ENCODE measurements at places on chromosomes 16 and 17.

DNA sequence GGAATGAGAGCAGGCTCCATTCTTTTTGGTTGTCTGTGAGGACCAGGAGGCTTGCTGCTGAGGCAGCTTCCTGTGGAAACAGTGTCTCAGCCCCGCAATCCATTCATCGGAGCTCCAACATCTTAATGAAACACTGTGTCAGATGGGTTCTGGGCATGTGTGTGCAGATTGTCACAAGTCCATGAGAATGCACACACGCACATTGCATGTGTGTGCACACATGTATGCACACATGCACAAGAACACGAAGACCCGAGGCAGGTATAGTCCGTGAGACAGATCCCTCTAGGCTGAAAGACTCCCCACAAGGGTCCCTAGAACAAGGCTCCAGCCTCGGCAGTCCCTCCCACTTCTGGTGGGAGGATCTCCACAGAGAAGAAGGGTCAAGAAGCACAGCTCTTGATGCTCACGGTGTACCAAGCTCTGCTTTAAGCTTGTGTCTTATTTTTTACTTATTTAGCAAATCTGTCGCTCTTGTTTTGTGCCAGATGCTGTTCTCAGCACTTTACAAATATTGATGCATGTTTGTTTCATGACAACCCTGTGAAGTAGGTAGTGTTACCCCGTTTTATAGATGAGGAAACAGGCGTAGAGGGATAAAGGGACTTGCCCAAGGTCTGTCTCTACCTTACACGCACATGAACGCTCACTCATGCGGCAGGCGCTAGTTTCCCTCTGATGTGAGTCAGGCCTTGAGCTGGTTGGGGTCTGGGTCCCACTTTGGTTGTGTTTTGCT is 213.1 kb downstream of the SEC14L1 start:
- DNase-seq: no peak

DNA sequence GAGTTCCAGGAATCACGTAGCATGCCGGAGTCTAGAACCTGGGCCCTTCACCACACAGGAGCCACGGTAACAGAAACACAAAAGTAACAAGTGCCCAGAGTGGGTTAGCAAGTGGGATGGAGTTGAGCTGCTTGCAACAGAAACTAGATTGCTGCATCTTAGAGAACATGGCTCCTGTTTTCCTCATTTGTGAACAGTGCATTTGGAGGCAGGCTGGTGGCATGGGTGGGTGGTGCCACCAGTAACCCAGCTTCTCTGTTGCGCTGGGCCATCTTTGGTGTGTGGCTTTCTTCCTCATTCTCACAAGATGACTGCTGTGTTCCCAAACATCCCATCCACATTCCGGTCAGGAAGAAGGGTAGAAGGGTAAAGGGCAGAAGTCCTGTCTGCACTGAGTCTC is 95.5 kb downstream of the KATNIP start:
- DNase-seq: no peak

- DNase-seq: no peak
Measured at GRCh38 chr17:58273453-58274104, 7.2 kb downstream of the MPO start.

DNA sequence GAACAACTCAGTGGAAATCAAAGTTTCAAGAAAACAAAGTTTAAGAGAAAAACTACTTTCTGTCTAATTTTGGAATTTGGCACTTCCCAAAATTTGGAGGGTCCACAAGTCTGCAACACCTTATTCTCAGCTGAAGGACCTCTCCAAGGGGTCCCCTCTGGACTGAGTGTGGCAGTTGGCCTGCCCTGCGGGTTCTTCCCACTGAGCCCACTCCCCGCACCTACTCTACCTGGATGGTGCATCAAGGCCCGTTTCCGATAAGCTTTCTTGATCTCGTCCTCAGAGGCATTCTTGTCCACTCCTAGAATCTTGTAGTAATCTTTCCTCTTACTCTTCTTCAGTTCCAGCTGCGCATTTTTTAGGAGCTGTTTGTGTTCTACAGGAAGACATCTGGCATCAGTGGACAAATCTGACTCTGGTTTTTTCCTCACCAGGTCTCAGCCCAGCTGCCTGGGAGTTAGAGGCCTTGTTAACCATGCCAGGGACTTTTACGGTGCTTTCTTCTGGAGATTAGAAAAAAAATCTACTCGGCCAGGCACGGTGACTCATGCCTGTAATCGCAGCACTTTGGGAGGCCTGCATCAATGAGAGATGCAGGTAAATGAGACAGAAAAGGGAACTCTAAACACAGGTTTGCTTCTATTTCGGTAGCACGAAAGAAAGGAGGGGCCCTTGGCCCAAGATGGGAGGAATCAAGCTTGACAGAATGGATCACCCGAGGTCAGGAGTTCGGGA is 15.6 kb downstream of the CNP start:
- DNase-seq: no peak

GRCh38 chr17:1493291-1493980 is 950 bp upstream of the MYO1C start:
- DNase-seq: no peak

- DNase-seq: no peak
Measured at GRCh38 chr16:68338326-68339119, 27.7 kb downstream of the PRMT7 start.

- DNase-seq: no peak
Measured at GRCh38 chr17:64087252-64088005, 42.5 kb downstream of the ERN1 start.

GRCh38 chr17:80233202-80233601 is 13.0 kb downstream of the SLC26A11 start:
- DNase-seq: no peak

DNA sequence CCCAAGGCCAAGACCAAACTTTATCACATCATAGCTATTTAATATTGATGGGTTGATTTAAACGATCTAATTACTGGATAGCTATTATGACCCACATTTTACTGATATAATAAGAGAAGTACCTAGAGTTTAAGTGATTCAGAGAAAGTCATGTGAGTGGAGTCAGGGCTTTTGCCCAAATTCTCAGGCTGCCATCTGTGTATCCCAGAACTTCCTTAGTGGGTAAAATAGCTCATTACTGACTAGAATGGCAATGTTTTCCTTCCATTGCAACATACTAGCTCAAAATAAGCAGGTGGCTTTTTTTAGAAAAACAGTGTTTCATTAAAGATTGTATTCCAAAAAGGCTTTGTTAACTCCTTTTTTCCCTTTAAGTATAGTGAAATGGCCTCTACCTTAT is 113.9 kb upstream of the MAF start:
- DNase-seq: no peak

- no peak for DNase-seq
Measured at GRCh38 chr17:63116228-63116627, 150.2 kb downstream of the TANC2 start.

DNA sequence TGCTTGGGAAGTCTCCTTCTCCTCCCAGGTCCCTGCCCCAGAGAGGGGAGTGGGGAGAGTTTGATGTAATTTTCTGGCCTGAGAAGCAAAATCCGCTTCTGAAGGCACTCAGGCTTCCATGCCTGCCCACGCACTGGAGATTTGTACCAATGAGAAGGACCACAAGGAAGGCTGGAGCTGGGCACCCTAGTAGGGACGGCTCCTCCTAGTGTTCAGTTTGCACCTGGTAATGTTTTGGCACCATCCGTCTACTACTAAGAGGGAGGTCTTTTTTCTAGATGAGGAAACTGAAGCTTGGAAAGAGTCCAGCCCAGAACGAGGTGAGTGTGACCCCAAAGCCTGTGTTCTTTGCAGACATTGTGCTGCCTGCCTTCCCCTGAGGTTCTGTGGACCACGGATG is 83.6 kb upstream of the NLRP1 start:
- DNase-seq: no peak

- DNase-seq: no peak
Measured at GRCh38 chr16:17784073-17784472, 313.3 kb upstream of the XYLT1 start.

DNA sequence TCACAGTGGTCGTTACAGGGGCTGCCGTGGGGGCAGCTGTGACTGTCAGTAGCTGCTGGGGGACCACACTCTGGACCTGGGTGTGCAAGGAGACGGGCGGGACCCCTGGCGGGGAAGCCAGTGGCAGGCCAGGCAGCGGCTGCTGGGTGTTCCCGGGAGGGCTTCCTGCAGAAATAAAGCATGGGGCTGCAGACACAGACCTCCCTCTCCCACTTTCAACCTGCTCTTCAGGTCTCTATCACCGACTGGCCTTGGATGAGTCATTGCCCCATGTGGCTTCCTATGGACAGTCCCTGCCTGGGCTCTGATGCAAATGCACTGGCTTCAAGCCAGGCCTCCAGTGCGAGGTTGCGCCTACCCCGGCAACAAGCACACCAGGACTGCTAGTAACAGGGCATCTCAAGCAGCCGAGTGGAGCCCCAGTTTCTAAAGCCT is 17.2 kb downstream of the SREBF1 start:
- DNase-seq: no peak

DNA sequence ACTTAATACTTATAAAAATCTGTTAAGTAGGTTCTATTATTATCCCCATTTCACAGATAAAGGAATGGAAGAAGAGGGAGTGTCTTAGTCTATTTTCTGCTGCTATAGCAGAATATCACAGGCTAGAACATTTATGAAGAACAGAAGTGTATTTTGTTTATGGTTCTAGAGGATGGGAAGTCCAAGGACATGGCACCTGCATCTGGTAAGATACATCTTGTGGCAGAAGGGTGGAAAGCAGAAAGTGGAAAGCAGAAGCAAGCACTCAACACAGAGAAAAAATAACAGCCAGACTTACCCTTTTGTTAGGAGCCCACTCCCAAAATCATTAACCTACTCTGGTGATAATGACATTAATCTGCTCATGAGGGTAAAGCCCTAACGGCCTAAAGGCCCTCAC is 422.4 kb downstream of the NPIPA8 start:
- DNase-seq: no peak

GRCh38 chr17:74006371-74006770 is 197.1 kb upstream of the RPL38 start:
- DNase-seq: no peak

DNA sequence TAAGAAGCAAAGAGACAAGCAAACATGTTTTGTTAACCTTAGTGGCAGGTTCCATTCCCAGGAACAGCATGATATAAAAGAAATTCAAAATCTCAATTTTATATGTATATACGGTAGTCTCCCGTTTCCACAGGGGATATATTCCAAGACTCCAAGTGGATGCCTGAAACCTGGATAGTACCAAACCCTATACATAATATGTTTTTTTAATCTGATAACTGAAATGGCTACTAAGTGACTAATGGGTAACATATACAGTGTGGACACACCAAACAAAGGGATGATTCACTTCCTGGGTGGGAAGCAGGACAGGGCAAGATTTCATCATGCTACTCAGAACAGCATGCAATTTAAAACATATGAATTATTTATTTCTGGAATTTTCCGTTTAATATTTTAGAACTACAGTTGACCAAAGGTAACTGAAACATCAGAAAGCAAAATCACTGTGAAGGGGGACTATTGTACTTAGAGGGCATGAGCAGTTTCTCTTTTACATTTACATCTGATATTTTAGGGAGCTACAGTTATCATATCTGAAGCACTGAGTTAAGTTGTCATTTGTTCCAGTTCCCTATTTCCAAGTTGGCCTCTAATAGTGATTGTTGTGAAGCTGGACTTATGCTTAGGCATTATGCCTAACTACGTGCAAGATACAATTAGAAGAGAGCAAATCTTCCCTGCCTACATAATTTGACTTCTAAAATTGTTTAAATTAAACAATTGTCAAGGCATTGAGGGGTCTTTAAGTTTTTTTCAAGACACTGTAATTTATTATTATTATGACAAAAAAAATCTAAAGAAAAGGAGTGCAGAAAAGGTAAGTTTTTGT is 34.1 kb upstream of the ABCA6 start:
- DNase-seq: peak; percentile 26

- DNase-seq: peak; percentile 5
Measured at GRCh38 chr16:78122774-78123315, 23.4 kb downstream of the WWOX start.

DNA sequence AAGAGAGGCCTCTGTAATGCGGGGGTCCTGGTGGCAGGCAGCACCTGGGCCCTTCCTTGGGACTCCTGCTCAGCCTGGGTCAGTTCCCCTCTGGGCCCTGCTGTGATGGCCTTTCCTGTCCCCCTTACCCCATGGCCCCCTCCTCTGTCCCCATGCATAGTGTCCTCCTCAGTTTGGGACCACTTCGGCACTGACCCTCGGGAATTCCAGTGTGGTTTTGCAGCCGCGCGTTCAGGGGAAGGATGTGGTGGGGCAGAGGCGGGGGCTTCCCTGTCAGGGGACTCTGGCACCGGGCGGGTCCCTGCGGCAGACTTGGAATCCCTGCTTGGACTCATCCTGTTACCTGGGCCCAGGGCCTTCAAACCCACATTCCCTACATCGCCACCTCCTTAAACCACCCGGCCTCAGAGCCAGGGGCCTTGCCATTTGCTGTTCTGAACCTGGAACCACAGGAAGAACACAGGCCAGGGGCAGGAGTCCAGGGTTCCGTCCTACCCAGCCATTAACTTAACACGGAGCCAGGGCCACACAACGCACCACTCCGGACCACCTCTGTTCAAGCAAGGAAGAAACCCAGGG is 31.4 kb upstream of the EIF1 start:
- DNase-seq: no peak

All from amniotic stem cell (primary cell).